ENCODE measurements at places on chromosomes 6 and 20.

DNA sequence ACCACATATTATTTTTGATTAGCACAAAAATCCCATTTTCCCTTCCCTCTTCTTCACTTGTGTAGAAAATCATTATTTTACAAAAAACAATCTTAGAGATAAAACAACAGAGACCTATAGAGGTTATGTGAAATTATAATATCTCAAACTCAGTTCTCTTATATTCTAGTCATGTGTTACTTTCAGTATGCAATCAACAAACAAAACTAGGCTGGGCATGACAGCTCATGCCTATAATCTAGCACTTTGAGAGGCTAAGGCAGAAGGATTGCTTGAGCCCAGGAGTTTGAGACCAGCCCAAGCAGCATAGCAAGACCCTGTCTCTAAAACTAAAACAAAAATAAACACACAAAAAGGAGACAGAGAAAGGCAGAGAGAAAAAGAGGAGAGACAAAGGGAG is 211.4 kb upstream of the SGK1 start:
- no peak for DNase-seq

DNA sequence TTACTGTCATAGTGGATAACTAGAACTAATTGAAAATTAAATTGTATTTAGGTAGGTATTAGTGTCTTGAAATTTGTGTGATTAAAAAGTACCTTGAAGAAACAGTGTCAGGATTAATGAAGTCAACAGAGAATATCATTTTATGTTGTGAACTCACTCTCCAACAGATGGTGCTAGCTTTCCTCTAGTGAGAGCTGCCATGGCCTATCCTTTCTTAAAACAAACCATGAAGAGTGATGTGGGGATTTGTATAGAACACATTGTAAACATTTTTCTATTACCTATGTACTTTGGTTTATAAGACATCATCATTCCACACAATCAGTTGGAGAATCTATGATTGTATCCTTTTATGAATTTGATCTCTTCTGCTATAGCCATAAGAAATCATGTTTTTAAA is 4.8 kb upstream of the SRSF12 start:
- peak; percentile 54 for DNase-seq

GRCh38 chr6:107490566-107491137 is 735 bp downstream of the SOBP start:
- DNase-seq: no peak

GRCh38 chr20:21237956-21238799 is 65.0 kb upstream of the XRN2 start:
- DNase-seq: peak; percentile 67

DNA sequence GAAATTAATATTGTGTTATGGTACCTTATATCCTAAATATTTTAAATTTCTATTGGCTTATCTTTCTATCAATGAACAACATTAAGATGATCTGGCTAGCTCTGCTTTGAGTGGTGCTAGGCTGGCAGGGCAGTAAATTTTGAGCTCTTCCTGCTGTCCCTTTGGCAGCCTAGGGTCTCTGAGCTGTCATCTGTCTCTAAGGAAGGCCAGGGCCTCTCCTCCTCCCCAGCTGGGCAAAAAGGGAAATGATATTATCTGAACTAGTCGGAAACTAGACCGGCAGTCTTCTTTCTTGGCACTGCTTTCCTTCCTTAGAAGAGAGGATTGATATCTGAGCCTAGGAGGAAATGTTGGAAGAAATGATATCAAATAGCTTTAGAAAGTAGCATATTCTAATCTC is 176.7 kb upstream of the BTBD3 start:
- DNase-seq: peak; percentile 29

DNA sequence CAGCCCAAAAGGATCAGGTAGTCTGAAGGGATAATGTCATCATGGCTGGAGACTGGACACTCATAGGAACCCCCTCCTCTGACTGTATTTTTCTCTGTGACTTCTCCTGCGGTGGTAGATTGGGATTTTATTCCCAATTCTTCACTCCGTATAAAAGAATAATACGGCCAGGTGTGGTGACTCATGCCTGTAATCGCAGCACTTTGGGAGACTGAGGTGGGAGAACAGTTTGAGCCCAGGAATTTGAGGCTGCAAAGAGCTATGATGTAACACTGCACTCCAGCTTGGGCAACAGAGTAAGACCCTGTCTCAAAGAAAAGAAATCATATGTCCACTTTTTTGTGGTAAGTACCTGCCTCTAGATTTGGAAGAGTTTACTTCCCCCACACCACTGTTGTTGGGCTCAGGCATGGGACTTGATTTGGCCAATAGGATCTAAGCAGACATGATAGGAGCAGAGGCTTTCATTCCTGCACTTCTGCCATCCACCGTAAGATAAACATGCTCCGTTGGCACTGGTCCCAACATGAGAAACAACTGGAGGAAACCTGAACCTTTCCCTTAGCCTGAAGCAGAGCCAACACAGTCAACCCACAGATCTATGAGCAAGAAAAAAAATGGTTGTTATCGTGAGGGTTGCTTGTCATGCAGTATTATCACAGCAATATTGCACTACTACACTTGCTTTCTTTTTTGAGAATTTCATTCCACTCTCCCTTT is 82.0 kb downstream of the JPH2 start:
- DNase-seq: peak; percentile 84

DNA sequence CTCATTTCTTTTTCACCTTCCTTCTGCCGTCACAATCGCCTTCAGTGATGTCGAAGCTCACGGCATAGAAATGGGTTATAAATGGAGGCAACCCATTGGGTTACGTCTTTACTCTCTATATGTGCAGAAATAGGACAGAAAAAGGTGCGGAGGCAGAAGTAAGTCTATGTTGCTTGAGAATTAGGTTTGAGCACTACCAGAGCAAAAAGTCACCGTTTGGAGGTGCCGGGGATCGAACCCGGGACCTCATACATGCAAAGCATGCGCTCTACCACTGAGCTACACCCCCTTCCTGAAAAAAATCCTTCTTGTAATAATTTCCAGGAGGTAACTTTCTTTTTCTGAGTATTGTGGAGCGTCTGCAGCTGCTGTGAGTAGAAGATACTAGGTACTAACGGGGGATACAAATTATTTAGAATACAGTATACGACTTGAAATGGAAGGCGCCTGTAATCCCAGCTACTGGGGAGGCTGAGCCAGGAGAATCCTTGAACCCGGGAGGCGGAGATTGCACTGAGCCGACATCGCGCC is 134.2 kb downstream of the TRIM27 start:
- DNase-seq: peak; percentile 85

DNA sequence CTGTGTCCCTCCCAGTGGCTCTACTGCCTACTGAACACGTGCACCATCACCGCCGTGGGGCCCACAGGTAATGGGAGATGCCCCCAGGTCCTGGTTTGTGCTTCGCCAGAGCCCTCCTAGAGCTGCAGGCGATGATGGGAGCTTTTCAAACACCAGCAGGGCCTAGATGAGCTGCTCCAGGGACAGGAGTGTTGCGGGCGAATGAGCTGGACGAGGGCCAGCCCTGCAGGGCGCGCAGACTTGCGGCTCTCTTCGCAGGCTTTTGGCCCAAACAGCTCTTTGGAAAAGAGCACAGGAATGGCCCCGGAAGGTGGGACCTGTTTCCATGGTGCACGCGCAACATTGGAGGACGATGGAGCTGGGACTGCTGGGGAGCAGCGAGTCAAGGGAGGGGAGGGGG is 409.3 kb upstream of the SULF2 start:
- no peak for DNase-seq

GRCh38 chr20:6718662-6719368 is 48.7 kb upstream of the BMP2 start:
- peak; percentile 88 for DNase-seq

DNA sequence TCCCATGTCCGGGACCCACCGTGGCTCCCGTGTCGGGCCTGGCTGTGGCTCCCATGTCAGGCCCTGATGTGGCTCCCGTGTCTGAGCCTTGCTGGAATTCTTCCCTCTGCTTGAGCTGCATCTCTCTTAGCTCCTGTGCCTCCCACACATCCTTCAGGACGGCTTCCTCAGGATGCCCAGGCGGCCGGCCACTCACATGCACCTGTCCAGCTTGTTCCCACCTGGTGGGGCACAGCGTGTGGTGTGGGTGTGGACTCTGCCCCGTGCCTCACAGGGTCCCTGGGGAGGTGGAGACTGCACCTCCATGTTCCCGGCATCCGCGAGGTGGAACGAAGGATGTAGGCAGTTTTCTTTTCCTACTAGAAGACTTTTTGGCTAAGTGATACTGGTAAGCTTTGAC is 170.7 kb downstream of the SMOC2 start:
- no peak for DNase-seq

GRCh38 chr6:35401514-35401913 is 50.6 kb upstream of the FANCE start:
- DNase-seq: peak; percentile 94

- peak; percentile 82 for DNase-seq
Measured at GRCh38 chr20:31602779-31603441, 2.2 kb upstream of the ID1 start.

DNA sequence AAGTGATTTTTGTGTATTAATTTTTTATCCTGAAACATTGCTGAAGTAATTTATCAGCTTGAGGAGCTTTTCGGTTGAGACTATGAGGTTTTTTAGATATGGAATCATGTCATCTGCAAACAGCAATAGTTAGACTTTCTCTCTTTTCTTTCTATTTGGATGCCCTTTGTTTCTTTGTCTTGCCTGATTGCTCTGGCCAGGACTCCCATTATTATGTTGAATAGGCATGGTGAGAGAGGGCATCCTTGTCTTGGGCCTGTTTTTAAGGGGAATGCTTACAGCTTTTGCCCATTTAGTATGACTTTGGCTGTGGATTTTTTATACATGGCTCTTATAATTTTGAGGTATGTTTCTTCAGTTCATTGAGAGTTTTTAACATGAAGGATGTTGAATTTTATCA is 207.6 kb upstream of the DEFB112 start:
- DNase-seq: no peak

DNA sequence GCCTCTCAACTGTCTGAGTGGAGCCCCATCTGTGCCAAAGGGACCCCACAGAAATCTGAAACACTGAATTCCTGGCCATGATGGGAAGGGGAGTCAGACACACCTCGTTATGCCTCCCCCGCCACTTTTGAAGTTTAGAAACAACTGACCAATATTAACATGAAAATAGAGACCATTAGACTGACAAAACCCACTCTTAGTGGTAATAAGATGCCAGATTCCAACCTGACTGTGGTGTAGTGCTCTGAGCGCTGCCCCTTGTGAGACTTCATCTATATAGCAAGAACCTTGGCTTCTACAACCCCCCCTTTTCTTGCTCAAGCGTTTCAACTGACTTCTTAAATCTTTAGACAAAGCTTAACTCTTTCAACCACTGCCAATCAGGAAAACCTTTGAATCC is 46.1 kb upstream of the UNC93A start:
- no peak for DNase-seq

DNA sequence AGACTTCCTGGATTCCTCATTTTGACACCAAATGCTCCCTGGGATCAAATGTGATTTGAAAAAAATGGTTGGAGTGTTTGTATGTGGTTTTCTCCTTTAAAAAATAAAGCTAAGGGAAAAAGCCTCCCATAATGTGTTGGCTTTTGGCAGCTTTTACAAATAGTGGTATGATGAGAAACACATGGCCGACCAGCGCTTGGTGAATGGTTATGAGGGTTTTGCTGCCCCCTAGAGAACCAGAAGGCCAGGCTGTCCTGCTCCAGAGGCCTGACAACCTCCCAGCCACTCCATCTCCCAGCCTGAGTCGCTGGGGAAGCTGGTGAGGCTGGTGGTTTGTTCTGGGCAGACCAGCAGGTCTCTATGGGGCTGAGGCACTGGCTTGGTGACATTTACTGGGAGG is 69.3 kb downstream of the CLIC5 start:
- DNase-seq: peak; percentile 32

DNA sequence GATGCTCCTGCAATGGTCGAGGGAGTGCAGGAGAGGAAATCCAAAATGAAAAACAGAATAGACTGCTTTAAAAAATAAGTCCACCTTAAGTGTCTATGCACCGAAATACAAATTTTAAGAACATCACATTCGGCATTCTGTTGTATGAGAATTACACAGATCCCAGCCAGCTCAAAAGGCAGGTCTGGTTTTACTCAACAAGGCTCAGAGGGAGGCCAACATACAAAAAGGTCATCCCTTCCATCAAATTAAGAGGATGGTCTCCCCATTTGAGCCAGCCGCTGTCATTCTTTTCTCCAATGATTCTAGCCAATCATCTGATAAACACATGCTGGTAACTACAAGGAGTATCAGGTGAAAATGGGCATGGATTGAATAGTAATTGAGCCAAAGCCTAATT is 7.9 kb downstream of the ATXN1 start:
- no peak for DNase-seq

GRCh38 chr6:100999034-100999597 is 118.0 kb upstream of the ASCC3 start:
- no peak for DNase-seq

DNA sequence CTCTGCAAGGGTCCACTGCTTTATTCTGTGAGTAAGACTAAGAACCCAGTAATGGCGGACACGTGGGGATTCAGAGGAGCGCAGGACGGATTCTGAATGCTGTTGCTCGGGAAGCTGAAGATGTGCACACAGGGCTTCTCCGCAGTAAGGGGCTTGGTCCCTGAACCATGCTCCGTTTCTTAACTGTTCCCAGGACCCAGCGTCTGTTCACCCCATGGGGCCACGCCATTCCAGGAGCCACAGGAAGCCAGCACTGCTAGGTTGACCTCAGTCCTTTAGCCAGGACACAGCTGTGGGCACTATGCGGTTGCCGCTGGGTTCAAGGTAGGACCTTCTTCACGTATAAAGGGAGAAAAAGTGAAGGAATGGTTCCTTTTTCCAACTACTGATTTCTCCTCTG is 59.8 kb downstream of the IRF4 start:
- no peak for DNase-seq

- no peak for DNase-seq
Measured at GRCh38 chr6:161130541-161130940, 139.0 kb downstream of the MAP3K4 start.

DNA sequence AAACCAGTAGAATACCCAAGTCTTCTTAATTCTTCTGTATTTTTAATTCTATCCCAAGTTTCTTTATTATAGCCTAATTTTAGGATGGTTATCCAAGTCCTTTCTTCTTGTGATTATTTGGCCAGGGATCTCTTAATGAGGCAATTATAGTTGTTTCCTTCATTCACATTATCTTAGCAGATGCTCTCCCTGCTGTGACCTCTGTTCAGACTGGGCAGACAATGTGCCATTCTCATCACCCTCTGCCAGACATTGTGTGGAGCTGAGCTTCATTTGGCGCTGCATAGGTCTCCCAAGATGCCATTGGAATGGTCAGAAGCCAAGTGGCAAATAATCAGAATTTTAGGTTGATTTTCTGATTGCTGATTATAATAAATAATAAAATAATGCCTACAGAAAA is 79.4 kb downstream of the LIN28B start:
- no peak for DNase-seq

DNA sequence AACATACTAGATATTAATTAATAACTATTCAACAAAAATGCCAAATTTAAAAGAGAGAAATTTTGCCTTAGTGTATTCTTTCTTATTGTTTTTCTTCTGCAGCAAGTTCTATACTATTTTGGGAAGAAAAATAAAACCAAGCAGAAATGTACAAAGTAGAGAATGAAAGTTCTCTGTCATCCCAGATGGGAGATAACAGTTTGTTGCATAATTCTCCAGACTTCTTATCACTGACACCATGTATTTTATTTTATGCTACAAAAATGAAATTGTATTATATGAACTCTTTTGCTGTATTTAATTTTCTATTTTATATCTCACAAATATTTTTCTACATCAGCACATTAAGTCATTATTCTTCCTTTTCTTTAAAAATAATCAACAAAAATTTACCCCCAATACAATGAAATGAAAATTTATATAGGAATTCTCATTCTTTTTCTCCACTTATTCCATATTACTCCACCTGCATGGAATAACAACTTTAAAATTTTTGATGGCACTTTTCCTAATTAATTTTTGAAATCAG is 18.2 kb downstream of the TMEM244 start:
- no peak for DNase-seq

GRCh38 chr6:166274163-166274562 is 34.0 kb downstream of the PRR18 start:
- no peak for DNase-seq
